ENCODE measurements at places on chromosomes 12 and 14. TPM values are rescaled to one million over a fixed set of nuclear protein-coding genes. Genes with fewer than 3 reads are reported as not detected.

The TNS2 gene
- 0.28 TPM for total RNA-seq

The TMTC1 gene
- 16.1 TPM for total RNA-seq

The WASHC3 gene
- 28.5 TPM for total RNA-seq

The TRAF3 gene
- 18.1 TPM for total RNA-seq

The KRT83 gene
- not detected for total RNA-seq

The PPP4R4 gene
- 25.5 TPM for total RNA-seq

The LTBP2 gene
- total RNA-seq: 0.84 TPM

The POTEG gene
- not detected for total RNA-seq

The KRT79 gene
- not detected for total RNA-seq

GRCh38 chr12:114692186-114693058 is 8.4 kb upstream of the TBX3 start:
- DNase-seq: peak; percentile 60

DNA sequence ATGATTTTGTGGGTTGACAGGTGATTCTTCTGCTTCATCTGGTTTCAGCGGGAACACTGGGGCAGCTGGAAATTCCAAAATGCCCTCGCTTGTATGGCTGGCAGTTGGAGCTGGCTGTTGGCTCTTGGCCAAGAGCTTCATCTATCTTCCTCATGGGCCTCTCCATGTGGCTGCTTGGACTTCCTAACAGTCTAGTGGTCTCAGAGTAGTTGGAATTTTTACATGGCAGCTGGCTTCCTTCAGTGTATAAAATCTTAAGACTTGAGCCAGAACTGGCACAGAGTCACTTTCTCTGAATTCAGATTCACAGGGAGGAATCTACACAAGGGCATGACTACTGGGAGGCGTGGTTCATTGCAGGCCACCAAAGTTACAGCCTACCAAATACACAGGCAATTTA is 204.9 kb upstream of the RMST start:
- no peak for DNase-seq

DNA sequence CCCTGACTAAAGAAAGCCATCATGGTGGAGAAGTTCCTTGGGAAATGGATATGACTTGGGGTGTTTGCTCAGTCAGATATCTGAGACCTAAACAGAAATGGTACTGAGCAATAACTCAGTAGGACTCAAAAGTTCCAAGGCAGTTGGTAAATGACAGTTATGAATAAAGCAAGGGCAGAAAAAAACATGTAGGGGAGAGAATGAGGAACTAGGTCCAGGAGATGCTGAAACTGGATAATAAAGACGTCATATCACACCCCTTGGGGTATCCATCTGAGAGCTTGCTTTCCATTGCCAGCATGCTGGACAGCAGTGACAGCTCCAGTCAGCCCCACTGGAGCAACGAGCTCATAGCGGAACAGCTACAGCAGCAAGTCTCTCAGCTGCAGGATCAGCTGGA is 37.5 kb downstream of the RPGRIP1 start:
- peak; percentile 20 for DNase-seq

DNA sequence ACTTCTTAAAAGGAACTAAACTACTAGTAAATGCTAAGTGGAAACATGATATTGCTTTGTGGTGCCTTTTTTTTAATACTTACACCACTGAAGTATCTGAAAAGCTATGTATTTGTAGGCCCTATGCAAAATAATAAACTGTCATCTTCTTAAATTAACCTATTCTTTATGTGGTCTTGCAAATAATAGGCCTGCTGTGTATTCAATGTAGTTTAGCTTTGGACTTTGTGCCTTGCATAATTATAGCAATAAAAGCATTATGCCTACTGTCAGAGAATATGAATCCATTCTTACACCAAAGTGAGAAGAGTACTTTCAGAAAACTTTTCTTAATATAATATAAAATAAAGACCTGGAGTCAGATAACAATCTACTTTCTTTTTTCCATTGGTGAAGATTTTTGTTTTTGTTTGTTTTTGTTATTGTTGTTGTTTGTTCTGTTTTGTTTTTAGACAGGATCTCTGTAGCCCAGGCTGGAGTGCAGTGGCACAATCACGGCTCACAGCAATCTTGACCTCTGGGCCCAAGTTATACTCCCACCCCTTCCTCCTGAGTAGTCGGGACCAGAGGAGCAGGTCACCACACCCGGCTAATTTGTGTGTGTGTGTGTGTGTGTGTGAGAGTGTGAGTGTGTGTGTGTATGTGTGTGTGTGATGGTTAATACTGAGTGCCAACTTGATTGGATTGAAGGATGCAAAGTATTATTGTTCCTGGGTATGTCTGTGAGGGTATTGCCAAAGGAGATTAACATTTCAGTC is 213.8 kb downstream of the SLC6A15 start:
- no peak for DNase-seq

DNA sequence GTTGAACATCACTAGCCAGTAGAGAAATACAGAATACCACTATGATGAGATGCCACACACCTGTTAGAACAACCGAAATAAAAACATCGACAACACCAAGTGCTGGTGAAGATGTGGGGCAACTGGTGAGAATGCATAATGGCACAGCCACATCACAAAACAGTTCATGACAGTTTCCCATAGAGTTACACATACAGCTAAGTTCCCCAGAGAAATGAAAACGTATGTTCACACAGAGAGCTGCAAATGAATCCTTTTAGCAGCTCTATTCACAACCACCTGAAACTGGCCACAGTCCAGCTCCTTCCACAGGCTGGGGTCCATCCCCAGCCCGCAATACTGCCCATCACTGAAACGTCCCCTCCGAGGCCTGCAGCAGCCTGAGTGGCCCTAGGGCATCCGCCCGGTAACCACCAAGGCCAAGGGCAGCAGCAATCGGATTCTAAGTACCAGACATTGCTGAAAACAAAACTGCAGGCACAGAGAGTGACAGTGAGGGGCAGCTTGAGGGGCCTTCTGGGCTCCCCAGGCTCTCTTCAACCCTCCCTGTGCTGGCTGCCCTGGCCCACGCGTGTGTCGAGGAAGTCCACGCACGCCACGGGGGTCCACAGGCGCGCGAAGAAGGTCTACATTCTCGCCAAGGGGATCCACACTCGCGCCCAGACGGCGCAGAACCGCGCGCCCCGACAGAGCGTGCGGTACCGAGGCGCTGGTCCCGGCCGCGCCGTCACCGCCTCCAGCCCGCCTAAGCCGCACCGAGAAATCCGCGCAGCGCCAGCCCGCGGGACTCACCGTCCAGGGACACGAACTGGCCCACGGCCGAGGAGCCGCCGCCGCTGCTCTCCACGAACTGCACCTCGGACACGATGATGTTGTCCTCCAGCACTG is 903 bp downstream of the BRF1 start:
- DNase-seq: no peak

DNA sequence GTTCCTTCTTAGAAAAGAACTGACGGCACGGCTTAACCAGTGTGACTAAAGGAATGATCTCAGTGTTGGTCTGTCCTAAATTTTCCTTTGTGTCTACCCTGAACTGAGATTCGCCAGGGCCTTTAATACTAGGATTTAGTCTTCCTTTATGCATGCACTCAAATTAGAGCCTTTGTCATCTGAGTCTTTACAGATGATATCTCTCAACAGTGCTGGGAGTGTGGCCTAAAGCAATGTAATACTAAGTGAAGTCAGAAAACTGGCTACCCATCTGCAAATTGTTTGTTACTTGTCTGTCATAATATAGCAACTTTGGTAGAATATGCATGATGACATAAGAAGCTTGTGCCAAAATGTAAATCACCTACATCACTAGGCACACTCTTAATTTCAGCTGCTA is 95.4 kb downstream of the PTPRO start:
- peak; percentile 43 for DNase-seq

DNA sequence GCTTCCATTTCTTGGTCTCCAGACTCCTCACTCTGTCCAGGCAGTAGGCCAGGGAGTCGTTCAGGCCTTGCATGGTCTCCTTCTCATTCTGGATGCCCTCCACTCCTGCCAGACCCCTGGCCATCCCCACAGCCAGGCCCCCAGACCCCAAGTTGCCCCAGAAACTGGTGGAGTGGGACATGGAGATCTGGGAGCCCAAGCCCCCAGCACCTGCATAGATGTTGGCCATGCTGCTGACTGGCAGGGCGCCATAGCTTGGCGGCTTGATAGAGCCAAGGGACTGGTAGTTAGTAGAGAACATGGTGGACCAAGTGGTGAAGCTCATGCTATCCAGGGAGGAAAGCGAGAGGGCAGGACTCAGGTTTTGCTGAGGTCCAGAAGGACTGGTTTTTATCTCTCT is 21.2 kb upstream of the INSM2 start:
- no peak for DNase-seq

DNA sequence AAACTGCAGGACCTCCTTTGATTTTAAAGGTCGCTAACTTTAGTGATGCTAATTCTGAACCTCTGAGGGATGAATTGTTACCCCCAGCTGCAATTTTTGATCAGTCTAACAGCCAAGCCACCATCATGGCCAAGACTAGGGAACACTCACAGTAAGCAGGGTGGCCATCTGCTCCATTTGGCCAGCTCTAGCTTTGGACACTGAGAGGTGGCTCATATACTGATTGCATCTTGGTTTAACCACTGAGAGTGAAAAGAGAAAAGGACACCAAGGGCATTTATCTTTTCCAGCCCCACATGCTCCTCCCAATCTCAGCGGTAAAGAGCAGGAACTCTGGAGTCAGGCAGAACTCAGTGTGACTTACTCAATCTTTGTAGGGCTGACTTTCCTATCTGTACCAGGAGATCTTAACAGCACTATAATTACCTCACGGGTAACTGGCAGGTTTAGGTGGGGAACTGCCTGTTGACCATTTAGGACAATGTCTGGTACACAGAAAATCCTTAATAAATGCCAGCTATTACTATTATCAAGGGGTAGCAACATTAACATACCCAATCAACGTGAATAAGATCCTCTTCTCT is 6.2 kb downstream of the LPCAT3 start:
- no peak for DNase-seq

- no peak for DNase-seq
These were observed 27.7 kb downstream of the HRK start for GRCh38 chr12:116853507-116853906.

DNA sequence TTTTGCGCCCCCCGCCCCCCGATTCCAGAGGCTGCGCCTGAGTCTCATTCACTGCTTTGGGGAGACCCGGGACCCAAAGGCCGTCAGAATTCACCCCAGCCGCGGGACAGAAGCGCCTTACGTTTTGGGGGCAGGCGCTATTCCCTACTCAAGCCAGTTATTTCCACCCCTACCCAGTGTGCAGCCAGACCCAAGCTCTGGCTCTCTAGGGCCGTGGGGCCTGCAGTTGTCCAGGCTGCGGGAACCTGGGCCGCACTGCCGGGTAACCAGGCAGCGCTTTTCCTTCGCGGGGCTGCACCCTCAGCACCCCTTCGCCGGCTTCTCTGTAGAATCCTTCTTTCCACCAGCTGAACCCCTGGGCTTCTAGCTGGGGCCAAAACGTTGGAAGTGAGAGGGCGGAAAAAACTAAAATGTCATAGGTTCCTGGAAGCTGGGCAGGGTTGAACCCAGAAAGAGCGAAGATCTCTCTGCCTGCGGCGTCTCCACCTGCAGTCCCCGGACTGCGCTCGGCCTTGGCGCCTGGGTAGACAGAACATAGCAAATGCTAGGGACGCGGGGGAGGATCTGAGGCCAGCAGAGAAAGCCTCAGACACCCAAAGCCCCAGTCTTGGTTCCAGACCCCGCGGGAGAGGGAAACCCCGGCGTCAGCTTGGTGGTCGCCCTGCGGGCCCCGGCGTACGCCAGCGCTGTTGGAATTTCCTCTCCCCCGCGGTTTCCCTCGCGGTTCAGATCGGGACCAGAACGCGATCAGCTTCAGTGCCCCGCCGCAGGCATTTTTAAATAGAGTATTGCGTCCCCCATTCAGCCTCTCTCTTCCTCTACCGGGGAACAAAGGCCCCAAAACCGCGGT is 18.3 kb downstream of the TBX3 start:
- DNase-seq: peak; percentile 59

DNA sequence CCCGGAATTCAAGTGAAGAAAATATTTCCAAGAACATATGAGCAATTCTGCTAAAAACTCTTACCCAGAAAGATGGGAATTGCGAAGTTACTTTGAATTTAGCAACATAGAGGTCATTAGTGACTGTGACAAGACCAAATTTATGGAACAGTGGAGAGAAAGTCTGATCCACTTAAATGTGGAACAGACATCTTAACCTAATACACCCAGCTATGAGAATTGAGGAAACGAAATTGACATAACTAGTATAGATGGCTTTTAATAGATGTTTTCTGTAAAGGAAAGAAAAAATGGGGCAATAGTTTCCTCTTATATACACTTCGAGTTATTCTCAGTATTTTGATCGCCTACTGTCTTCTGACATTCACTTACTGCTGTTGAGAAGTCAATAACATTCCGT is 4.6 kb downstream of the OVCH1 start:
- DNase-seq: no peak

DNA sequence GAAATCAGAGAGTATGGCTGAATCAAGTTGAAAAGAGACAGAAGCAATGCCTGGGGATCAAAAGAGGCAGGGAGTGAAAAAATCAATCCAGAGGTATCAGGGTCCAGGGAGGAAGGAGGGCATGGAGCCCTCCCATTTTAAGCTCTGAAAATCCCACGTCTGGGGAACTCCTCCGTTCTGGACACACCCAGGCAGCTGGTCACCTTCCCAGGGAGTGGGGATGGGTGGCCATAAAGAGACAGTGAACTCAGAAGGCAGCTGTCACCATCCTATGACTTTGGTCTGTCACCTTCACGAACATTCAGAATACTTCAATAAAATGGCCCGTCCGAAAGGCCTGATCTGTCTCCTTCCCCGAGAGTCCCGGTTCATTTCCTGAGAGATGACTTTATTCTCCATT is 71.6 kb downstream of the MAP1LC3B2 start:
- no peak for DNase-seq

DNA sequence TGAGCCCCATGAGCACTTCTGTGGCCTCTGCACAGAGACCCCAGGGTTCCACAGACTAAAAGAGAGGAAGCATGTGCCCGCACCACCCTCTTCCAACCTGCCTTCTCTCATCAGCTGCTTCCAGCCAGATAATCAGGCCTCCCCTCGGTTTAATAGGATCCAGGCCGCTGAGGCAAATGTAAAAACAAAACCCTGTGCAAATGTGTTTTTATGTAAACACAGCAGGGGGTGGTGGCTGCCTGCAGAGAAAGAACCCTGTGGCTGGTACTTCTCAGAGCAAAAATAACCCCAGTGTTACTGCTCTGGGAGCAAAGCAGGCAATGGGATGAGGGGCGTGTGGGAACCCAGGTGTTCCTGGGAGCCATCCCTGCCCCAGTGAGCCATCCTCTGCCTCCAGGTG is 46.2 kb downstream of the WSCD2 start:
- peak; percentile 61 for DNase-seq

- DNase-seq: no peak
These were observed 38.2 kb upstream of the RIC8B start for GRCh38 chr12:106736051-106736957.

DNA sequence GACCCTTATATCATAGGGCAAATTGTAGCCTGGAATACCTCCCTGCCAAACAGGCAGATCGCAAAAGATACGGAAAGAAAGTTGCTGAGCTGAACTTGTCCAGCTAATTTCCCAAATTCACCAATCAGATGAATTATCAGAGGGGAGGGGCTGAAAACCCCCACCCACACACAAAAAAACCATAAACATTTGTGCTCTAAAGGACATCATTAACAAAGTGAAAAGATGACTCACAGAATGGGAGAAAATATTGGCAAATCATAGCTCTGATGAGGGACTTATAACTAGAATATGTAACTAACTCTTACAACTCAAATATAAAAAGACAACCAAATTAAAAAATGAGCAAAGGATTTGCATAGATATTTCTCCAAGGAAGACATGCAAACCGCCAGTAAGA is 36.3 kb downstream of the PTHLH start:
- peak; percentile 5 for DNase-seq

- DNase-seq: no peak
These were observed 6.5 kb downstream of the WNT5B start for GRCh38 chr12:1635301-1636095.

GRCh38 chr12:52270541-52271070 is 3.8 kb upstream of the KRT86 start:
- DNase-seq: no peak

Data from neural progenitor cell (in vitro differentiated cells).